Skeletal muscle cell (primary cell): ENCODE measurements at places on chromosomes 11 and 22.

GRCh38 chr11:76756341-76756741 lies 26.8 kb upstream of the TSKU start:
- DNase-seq, result no peak

GRCh38 chr11:110032957-110033570 lies 60.1 kb upstream of the ZC3H12C start:
- DNase-seq, result no peak

DNA sequence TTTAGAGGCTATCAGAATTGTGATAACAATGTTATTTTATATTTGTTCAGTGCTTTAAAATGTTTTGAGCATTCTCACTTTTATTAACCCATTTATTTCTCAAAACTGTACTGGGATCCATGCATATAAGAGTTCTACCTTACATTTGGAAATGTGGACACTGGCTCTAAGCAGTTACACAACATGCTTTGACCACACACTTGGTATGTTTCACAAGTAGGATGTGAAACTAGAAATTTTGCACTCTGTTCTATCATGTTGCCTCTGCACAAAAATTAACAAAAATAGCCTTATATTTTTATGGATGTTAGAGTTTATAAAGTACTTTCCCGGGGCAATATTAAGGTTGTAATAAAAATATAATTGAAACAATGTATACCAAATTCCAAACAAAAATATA lies 126.9 kb upstream of the CHORDC1 start:
- DNase-seq, result no peak

GRCh38 chr11:350723-351255 lies 18.5 kb upstream of the B4GALNT4 start:
- no peak for DNase-seq

GRCh38 chr11:47233989-47234668 lies 14.5 kb downstream of the ACP2 start:
- DNase-seq, result no peak

DNA sequence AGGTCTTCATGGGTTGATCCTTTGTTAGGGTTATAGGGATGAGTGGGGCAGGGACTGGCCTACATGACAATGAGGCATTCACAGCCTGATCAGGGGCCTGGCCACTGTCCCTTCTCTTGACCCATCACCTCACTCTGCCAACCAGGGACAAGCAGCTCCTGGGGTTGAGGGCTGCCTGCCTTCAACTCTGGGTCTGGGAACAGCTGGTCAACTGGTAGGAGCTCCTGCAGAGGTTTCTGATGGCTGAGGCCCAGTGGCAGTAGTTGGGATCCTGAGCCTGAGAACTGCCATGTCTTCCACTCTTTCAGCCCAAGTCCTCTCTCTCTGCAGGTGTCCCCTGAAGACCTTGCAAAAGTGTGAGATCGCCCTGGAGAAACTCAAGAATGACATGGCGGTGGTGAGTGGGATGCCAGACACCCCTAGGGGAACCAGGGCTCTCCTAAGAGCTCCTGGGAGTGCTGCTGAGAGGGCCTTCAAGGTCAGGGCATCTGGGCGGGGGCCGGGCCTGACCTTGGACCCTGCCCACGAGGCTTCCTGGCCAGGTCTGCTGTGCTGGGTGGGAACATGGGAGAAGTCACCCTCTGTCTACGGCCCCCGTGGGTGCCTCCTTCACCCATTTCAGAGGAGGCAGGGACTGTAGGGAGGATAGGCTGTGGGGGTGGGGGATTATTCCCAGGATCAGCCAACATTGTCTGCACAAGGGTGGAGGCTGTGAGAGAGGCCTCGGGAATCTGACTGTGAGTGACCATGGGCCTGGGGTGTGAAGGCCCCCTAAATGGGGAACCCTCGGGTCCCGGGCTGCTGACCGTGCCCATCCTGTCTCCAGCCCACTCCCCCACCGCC lies 76.8 kb downstream of the MED15 start:
- no peak for DNase-seq
